NCI-H1105 (cell line): ENCODE measurements at places on chromosomes 1 and 21.
A peak's percentile ranks its signal among the peaks of the same experiment; 100 is the strongest.

GRCh38 chr1:225524570-225524969 is 96.7 kb upstream of the LBR start:
- no peak for DNase-seq

GRCh38 chr1:150876119-150876454 is 312 bp downstream of the ARNT start:
- peak; percentile 34 for DNase-seq

GRCh38 chr21:43352568-43353281 is 74.2 kb downstream of the SIK1 start:
- DNase-seq = no peak

DNA sequence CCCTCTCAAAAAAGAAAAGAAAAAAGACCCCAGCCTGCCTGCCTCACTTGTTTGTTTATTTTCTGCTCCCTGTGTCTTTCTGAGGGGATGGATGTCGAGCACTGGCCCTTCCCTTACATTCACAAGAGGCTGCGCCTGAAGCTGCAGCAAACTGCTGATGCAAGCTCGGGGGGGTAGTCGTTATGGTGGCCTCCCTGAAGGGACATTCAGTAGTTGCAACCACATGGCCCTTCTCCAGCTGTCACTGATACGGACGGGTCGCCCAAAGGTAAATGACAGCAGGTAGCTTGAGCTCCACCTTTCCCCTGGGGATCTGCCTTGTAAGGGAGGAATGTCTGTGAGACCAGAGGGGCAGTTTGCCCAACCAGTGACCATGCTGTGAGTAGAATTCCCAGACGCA is 17.7 kb downstream of the PLEKHM2 start:
- DNase-seq = no peak

- no peak for DNase-seq
Observed at GRCh38 chr1:84370831-84371394, 27.4 kb upstream of the DNASE2B start.

DNA sequence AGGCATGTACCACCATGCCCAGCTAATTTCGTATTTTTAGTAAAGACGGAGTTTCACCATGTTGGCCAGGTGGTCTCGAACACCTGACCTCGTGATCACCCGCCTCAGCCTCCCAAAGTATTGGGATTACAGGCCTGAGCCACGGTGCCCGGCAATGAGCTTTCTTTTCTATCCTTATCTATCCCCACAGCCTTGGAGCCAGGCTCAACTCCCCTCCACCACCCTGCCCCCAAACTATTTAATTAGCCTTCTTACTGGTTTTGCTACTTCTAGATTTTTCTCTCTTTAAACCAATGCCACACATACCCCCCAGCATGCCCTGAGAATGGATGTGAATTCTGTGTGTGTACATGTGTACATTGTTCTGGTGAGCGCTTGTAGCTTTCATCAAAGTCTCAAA is 5.7 kb upstream of the VANGL2 start:
- DNase-seq = no peak

- DNase-seq = no peak
Observed at GRCh38 chr1:222090103-222090502, 348.2 kb upstream of the DUSP10 start.

DNA sequence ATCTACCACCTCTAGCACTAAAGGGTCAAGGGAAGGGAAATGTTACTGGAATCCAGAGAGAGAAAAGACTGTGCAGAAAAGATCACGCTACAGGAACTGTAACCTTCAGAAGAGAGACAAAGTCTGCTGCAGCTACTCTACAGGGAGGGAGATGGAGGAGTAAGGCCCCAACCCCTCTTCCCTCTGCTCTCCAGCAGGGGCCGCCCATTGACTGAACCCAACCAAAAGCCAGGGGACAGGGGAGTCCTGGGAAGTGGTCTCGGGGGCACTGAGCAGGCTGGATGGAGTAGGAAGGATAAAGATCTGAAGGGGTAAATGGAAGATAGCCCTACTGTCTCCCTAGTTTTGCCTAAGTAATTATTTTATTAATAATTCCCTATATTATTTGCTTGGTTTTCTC is 72.8 kb upstream of the NR5A2 start:
- no peak for DNase-seq

DNA sequence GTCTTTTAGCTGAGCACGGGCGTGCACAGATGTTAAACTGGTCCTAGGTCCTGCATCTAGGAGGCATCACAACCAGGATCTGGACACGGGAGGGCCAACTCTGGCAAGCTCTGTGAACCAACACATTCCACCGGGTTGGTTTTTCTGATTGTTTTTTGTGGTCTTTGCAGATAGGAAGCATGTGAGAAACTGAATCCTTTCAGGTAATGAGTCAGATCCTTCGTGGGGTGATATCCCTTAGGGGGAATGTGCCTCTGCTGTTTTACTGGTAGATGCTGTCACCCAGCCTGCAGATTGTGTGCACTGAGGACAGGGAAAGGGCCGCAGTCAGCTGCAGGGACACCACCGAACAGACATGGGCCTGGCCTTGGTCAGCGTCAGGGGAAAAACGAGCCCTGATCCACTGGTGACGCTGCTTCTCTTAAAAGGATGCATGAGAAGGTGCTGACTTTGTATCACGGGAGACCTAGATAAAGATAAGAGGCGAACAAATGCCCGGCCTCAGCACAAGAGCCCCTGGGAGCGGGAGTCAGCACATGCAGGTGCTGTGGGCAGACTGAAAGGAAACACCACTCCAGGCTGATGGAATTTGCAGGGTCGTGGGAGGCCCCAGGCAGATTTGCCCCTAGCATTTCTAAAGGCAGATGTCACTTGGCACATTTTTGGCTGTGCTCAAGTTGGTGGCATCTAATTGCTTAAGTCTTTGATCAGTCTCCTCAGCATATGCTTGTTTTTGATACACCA is 51.1 kb downstream of the DOP1B start:
- no peak for DNase-seq

- no peak for DNase-seq
Observed at GRCh38 chr1:186780076-186780475, 48.7 kb upstream of the PLA2G4A start.

- DNase-seq = no peak
Observed at GRCh38 chr1:19403256-19403655, 82.1 kb downstream of the CAPZB start.

GRCh38 chr21:36647279-36648093 is 51.4 kb upstream of the SIM2 start:
- no peak for DNase-seq

DNA sequence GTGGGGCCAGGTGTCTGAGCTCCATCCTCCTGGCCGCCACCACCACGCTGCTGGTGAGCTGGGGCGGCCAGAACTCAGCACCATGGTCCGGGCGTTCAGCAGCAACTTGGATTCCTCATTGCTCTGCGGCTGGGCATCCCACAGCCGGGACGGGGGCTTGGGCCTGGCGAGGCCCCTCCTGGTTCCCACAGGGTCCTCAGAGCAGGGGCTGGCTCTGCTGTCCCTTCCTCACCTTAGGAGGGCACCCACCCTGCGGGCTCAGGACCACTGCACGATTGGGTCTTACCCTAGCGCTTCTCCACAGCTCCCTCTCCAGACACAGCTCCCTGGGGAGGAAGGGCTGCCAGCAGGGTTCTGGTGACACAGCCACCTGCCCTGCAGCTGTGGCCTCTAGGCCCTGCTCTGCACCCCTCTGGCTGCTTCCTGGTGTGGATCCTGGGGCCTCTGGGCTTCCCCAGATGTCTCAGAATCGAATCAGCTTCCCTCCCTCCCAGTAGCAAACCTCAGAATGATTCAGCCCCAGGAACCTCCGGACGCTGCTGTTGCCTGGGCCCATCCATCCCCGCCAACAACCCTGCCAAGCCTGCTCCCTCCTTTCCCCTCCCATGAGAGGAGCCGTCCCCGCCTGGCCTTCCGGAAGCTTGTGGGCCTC is 25.0 kb downstream of the CRYAA start:
- no peak for DNase-seq

GRCh38 chr1:105317976-105318375 is 1568.3 kb downstream of the AMY1C start:
- DNase-seq = peak; percentile 12

GRCh38 chr1:163799190-163799805 is 477.5 kb downstream of the NUF2 start:
- DNase-seq = peak; percentile 13

- no peak for DNase-seq
Observed at GRCh38 chr21:26055010-26055409, 115.6 kb downstream of the APP start.

DNA sequence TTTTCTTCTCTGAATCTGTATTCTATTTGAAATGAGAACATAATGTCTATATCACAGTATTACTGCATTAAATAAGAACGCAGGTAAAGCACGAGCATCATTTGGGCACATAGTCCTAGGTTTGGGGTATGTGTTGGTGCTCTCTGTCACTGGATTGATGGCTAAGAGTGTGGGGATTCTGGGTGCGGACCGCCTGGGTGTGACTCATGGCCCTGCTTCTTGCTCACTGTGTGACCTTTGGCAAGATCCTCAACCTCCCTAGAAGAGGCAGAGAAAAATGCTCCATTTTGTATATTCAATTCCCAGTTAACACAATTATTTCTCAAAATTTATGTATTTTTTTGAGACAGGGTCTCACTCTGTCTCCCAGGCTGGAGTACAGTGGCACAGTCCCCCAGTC is 99.7 kb downstream of the LAMC2 start:
- DNase-seq = no peak

DNA sequence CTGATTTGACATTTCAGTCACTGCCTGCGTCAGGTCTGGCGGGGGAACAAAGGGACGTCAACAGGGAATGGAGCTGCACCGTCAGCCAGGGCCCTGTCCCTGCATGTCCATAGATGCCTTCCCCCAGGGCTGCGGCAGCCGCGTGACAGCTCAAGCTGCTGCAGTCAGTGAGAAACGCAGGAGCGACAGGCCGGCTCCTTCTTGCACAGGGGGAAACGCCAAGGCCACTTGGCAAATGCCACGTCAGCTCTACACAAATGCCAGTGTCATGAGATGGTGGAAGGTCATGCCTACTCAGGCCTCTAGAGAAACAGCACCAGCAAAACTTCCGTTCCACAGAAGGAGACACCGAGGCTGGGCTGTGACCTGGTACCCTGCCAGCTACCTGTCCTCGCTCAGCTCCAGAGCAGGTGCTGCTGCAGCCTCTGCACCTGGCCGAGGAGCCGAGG is 37.7 kb downstream of the SYF2 start:
- no peak for DNase-seq

DNA sequence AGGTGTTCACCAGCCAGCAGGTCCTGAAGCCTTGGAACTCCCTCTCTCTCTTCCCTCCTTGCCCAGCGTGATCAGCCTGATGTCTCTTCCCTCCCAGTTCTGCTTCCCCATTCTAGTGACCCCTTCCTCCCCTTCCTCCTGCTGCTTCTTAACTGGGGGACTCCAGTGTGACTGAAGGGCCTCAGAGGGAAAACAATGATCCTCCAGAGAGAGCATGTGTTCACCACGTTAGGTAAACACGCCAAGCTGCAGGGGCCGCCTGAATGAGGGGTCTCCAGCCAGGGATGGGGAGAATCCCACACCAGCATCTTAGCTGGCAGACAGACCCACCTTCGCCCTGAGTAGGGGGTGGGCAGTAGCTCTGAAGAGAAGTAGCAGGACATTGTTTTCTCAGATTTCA is 124.8 kb downstream of the TMEM53 start:
- no peak for DNase-seq

DNA sequence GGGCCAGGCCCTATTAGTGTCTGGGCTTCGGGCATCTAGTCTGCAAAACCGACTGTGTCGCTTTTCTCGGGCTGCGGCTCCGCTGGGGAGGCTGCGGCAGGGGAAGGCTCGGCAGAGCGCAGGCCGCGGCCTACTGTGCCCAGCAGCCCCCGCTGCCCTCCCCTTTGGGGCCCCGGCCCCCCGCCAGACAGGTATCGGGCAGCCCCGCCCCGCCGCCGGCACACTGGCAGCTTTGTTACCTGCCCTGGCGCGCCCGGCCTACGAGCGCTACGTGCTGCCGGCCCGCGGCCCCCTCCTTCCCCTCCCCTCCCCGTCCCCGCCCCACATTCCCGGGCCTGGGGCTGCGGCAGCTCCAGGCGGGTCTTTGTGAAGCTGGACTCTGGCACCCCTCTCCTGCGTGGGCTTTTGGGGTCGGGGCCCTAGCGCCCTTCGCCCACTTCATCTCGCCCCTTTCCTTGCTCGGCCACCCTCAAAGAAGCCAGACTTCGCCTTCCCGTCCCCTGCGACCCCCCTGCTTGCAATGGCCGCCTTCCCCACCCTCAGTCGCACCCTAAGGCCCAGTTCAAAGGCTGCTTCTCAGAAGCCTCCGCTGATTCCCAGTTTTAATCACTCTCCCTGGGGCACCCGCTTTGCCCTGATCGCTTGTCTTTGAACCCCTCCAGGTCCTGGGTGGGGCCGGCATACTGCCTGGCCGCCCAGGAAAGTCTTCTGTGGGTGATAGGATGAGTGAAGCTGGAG is 48.9 kb upstream of the SLC2A1 start:
- no peak for DNase-seq

DNA sequence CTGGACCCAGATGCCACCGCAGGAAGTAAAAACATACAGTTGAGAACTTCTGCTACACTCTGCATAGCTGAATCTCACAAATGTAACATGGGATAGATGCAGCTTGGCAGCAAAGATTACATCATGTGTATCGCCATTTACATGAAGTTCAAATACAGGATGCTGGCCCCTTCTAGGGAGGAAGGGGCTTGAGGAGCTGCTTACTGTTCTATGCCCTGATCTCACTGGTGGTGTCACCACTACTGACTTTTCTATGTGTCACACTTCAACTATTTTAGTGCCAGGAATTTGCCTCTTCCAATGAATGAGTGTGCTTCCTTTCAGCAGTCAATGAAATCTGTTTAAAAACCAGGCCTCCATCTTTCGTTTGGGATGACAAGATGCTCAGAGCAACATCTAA is 31.1 kb downstream of the MRAP start:
- no peak for DNase-seq

GRCh38 chr21:34615487-34615814 is 538 bp upstream of the RCAN1 start:
- DNase-seq = no peak

DNA sequence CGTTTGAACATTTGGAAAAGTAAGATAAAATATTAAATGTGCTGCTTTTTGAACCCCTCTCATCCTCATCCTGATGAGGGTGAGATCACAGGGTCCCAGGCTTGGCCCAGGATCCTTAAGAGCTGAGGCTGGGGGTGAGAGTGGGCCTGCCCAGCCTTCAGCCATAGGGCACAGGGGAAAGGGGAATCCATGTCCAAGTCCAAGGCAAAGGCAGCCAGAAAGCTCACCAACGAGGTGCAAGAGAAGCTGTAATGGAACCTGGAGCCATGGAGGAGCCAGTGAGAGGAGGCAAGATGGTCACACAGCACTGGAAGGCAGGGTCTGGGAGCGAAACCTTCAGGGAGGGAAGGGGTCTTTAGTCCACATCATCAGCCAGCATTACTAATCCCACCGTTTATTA is 191.9 kb downstream of the RRAGC start:
- no peak for DNase-seq

DNA sequence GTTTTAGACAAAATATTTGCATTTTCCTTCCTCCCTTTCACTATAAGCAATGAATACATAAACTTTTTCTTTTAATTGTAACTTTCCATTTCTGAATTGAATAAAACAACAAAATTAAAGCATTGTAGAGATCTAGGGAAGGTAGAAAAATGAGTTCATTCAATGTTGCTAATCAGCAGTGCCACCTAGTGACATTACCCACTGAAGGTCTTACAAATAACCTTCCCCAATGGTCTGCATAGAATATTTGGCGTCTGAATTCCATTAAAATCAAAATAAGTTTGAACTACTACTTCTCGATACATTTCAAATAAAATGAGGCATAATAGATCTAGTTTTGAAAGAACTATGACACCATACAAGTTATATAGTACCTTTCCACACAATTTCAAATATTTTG is 19.6 kb downstream of the FH start:
- DNase-seq = no peak

GRCh38 chr1:54355931-54356679 is 50.1 kb downstream of the SSBP3 start:
- DNase-seq = no peak

GRCh38 chr1:213061263-213061662 is 10.2 kb downstream of the RPS6KC1 start:
- DNase-seq = no peak
